ENCODE measurements at places on chromosomes 6 and 20.

GRCh38 chr6:119289651-119290050 lies 59.9 kb downstream of the MAN1A1 start:
- no peak for DNase-seq

DNA sequence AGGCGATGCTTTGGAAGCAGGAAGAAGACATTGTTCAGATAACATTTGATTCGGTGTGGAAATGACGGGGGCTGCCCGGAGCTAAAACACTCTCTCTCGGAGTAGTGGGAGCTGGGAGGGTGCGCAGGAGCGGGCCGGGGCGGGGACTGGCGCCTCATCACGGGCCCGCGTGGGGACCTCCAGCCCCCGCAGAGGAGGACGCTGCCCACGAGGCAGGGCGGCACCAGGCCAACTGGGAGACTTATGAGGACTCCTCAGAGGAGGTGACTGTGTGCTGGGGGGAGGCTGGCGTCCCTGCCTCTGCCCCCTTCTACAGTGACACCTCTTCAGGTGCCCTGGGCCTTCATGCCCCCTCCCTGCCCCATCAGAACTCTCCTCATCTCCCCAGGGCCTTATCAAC lies 15.2 kb downstream of the DDO start:
- DNase-seq, result no peak

GRCh38 chr20:57399587-57400155 lies 8.5 kb downstream of the RBM38 start:
- DNase-seq, result no peak

DNA sequence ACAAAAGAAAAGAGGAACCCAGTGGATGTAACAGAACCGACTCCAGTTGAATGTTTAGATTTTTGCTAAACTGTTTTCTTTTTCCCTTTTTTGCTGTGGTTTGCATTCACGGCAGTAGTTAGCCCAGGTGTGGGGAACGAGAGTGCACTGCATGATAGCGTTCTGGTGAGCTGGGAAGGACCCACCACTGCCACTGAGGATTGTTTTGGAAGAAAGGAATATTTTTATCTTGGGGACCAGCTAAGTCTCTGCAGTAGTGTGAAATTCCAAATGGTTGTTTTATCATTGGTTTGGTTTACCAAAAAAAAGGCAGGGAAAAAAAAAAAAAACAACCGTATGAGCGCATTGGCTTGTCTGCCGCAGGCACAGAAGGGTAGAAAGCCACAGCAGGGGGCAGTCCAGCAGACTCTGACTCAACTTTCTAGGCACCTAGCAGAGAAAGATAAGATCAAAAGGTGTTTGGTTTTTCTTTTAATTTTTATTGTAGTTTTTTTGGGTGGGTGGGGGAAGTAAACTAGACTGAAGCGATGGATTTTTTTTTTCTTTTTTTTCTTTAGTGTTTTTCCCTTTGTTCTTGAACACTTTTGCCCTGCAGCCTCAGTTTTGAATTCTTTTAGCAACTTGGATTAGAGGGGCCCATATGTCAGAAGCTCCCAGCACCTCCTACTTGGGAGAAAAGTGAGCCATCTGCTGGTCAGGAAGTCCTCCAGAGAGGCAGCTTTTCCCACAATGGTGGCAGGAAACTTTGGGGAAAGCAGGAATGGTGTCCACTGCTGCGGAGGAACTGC lies 13.5 kb upstream of the RAB5IF start:
- peak; percentile 59 for DNase-seq

DNA sequence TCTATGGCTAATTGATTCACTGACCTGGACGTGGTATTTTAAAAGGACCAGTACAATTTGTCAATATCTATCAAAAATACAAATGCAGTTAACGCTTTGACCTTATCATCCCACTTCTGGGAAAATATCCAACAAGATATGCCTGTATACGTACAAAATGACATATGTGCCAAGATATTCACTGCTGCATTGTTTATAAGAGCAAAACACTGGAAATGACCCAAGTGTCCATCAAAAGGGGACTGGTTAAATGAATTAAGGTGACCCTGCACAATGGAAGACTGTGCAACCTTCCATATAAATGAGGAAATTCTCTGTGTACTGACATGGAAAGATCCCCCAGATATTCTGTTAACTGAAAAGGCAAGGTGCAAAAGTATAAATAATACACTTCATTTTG lies 13.9 kb downstream of the TRAM2 start:
- DNase-seq, result no peak

DNA sequence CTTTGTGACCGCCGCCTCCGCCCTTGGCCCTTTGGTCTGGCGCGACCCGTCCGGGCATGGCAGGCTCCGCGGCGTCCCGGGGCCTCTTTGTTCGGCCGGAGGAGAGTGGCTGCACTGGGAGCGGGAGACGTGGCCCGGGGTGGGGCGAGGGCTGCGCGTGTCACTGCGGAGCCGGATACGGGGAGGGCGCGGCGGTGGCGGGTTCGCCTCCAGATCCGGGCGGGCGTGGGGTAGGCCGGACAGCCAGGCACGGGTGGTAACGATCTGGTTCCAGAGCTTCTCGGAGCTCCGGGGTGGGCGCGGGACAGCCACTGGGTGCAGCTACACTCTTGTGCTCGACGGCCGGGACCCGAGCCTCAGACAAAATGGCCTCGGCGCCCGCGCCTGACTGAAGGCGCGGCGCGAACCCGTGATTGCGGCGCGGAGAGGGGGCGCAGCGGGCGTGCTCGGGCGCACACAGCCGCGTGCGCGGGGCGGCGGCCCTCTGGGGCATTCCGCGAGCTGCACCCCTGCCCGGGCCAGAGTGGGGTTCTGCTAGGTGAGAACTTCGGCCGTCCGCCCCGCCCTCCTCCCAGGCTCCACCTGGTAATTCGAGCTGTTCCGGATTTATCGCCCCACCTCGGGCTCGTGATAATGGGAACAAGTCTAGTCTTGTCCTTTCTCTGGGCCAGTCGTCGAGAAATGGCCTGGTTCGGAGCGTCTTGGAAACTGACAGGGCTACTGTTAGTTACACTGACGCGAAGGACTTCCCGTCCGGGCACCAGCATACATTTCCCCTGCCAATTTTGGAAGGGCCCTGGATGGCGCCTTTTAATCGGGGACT lies 1.0 kb downstream of the LOC128125822 start:
- DNase-seq, result peak; percentile 78

DNA sequence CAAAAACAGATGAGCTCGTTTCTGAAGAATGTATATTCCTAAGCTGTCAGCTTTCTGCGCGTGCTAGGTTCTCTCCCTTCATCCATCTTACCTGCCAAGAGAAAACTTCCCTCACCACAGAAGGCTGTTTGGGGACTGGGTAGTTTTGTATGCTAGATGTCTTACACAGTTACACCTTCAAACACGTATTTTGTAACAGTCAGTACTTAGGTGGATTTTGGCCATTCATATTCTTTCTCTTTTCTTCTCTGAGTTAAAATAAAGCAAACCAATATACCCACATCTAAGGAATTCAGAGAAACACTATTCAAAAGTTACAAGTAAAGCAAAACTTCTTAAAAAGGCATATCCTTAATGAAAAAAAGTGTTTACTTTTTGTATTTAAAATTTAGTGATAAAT lies 35.6 kb upstream of the PRDM1 start:
- DNase-seq, result no peak

DNA sequence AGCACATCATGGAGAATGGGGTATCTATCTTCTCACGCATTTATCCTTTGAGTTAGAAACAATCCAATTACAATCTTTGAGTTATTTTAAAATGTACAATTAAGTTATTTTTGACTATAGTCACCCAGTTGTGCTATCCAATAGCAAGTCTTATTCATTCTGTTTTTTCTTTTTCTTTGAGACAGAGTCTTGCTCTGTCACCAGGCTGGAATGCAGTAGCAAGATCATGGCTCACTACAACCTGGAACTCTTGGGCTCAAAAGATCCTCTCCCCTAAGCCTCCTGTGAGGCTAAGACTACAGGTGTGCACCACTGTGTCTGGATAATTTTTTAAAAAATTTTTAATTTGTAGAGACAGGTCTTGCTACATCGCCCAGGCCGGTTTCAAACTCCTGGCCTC lies 201.5 kb upstream of the ZNF217 start:
- no peak for DNase-seq

DNA sequence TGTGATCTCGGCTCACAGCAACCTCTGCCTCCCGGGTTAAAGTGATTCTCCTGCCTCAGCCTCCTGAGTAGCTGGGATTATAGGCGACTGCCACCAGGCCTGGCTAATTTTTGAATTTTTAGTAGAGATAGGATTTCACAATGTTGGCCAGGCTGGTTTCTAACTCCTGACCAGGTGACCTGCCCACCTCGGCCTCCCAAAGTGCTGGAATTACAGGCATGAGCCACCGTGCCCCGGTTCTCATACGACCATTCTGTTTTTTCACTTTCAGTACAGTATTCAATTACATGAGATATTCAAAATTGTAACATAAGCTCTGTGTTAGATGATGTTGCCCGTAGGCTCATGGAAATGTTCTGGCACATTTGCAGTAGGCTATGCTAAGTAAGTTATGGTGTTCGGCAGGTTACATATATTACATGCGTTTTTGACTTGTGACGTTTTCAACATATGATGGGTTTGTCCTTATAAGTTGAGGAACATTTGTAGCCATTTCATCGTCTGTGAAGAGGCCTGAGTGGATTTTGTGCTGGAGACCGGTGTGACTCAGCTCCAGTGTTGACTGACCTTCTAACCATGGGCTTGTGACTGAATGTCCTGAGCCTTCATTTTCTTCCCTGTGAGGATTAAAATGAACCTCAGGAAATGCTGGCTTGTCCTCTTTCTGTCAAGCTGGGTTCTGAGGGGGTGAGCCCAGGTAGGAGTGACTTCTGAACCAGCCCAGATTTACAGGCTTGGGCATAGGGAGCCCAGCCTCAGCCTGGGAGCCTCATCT lies 12.2 kb downstream of the PPARD start:
- no peak for DNase-seq

- DNase-seq, result no peak
Observed at GRCh38 chr6:41497994-41498393, 48.2 kb upstream of the FOXP4 start.

DNA sequence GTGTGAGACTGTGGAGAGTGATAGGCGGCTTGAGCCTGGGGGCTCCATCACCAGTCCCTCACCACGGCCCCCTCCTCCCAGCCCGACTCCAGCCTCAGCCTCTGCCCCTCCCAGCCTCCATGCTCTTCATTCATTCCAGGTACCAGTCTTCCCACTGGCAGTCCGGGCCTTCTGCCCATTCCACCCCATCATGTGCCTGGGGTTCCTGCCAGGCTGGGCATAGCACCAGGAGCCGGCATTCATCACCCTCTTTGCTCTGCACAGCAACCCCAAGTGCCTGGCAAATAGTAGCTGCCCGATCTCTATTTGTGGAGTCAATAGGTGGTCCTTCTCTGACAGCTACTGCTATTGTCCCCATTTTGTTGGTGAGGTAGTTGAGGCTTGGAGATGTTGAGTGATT lies 39.6 kb upstream of the GTSF1L start:
- DNase-seq, result peak; percentile 94

DNA sequence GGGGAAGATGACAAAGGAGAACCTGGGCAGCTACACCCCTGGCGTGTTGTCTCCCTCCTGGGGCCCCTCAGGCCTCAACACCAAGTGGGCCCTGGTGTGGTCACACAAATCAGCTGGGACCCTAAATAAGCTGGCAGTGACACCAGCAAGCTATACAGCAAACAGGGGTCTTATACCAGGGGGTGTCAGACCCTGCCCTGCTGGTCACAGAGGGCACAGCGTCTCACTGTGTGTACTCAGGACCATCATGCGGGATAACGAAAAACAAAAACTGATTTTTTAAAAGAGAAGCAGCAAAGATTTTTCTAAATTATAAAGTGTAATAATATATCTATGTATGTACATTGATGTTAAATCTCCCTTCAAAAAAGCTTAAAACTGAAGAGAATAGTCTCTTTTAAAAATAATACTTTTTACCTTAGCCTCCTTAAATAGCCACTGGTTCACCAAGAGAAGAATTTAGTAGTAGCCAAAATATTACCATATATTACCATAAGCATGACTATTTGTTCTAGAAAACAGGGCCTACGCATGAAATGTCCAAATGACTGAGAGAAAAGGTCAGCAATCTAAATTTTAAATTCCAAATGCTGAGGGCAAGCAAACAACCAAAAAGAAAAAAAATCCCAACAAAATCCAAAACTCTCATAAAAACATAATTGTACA lies 220.4 kb downstream of the KIF16B start:
- DNase-seq, result no peak

DNA sequence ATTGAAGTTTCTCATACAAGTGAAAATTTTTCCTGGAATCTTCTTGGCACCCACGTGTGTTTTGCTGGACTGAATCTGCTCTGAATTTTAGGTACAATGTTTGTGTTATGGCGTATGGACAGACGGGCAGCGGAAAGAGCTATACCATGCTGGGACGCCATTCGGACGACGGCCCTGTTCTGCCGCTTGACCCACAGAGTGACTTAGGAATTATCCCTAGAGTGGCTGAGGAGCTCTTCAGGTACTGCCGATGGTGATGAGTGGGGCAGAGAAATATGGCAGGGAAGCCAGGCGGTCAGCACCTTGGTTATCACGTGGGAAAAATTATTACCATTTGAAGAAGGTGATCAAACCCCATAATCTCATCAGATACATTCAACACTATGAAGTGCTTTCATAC lies 36.3 kb downstream of the KIF25 start:
- DNase-seq, result no peak

GRCh38 chr6:92109956-92110355 lies 1309.4 kb downstream of the EPHA7 start:
- no peak for DNase-seq

DNA sequence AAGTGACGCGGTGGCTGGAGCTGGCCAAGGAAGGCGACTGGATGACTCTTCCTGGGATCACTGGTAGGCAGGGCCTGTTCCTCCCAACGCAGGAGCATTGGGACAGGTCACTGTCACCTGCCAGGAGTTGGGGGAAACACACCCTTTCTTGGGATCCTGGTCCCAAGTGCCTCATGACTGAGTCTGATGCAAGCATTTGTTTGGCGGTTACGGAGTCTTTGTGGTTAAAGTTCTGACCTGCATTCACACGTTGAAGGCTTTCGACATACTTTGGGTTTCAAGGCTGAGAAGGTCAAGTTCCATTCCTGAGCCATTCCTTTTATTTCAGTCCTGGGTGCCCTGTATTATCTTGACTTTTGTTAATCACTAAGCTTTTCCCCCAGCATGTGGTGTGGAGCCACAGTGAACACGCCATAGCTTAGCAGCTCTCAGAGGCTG lies 6.0 kb downstream of the PNLDC1 start:
- DNase-seq, result no peak

DNA sequence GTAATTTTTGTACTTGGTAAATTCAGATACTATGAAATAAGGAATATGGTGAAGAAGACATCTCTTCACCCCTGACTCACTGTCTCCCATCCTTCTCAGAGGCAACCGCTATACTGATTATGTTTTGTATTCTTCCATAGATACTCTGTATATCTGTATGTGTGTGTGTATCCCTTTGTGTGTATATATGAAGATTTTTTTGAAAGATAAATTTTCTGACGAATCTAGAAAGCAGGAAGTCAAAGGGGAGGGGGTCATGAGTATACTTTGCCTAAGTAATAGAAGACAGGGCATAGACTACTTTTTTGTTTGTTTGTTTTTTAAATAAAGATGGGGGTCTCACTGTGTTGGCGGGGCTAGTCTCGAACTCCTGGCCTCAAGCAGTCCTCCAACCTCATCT lies 48.2 kb downstream of the TOP1 start:
- DNase-seq, result no peak

- peak; percentile 39 for DNase-seq
Observed at GRCh38 chr20:4740774-4741431, 19.2 kb downstream of the PRND start.

- DNase-seq, result no peak
Observed at GRCh38 chr6:24194978-24195700, 69.1 kb downstream of the NRSN1 start.

All from cerebellar cortex (tissue), 1 donor.